ENCODE measurements at places on chromosomes 4 and X.

DNA sequence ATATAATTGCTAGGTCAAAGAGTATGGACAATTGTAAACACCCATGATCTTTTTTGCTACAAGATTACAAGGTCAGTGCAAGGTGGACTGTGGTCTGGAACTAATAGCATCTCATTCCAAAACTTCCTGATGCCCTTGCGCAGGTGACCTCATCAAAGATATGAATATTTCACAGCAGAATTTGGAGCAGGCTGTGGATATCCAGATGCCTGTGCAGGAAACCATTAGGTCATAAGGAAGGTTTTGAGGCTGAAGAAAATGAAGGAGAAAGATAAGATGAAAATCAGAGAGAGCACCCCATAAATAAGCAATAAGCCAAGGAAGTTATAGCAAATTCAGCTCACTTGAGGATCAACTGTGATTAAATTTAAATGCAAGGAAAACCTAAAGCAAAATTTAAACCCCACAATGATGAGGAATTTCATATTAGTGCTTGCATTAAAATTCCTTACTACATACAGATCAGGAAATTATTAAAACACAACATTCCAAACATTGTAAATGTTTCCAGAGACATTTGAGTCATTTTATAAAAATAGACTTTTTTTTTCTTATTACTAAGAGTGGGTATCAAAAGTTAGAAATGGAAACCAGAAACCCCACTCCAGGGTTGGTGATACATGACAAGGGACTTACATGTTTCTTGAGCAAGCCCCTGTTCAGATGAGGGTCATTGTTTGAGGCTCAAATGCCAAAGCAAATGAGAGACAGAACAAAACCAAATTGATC lies 100.7 kb upstream of the FAM9C start:
- no peak for DNase-seq

DNA sequence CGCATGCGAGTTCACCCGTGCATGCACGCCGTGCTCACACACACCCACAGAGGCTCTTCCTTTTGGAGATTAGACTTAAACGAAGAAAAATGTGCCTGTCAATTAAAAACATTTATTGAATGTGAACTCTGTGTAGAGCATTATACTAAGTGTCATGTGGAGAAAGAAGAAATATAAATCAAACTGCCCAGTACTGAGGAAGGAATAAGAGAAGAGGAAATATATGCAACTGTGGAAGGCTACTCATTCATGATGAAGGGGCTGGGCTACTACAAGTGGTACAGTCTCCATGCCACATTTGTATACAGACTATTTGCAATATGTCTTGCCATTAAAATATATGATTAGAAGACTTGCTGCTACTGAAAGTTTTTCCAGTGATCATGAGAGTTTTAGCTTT lies 714.7 kb downstream of the DMD start:
- no peak for DNase-seq

GRCh38 chr4:20431543-20431951 lies 179.8 kb downstream of the SLIT2 start:
- no peak for DNase-seq

DNA sequence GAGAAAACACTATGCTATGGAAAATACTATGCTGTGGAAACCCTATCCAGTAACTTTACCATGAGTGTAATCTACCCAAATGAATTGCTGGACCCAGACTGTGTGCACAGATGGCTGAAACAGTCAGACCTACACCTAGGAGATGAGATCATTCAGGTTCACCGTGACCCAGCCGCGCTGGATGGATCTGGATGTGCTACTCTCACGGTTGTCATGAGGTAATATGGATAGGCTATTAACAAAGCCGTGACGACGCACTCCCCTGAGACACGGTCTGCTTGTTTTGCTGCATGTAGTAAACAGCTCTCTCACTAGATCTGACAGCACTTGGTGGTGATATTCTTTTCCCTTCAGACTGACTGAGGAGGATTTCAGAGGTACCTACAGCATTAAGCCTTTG lies 832.5 kb upstream of the GRID2 start:
- no peak for DNase-seq

DNA sequence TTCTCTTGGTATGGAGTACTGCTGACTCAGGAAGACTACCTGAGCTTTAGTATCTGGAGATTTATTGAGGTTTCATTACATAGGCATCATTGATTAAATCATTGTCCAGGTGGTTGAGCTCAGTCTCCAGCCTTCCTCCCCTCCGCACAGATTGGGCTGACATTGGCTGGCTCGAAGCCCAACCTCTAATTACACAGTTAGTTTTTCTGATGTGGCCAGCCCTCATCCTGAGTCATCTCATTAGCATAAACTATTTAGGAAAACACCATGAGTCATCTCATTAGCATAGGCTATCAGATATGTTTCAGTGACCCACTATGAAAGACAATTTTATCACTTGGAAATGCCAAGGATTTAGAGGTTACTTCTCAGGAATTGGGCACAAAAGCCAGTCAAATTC lies 93.9 kb upstream of the ANKRD50 start:
- no peak for DNase-seq

- DNase-seq, result no peak
Observed at GRCh38 chr4:128517739-128518510, 230.3 kb upstream of the PGRMC2 start.

GRCh38 chr4:54320826-54321685 lies 92.0 kb downstream of the PDGFRA start:
- no peak for DNase-seq

DNA sequence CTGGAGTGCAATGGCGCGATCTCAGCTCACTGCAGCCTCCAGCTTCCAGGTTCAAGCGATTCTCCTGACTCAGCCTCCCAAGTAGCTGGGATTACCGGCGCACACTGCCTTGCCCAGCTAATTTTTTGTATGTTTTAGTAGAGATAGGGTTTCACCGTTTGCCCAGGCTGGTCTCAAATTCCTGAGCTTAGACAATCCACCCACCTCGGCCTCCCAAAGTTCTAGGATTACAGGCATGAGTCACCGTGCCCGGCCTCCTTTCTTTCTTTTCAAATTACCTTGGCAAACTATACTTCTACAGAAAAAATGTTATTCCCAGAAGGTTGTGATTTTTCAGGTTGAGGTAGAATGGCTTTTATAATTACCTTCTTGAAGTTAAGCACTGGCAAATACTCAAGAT lies 321.9 kb upstream of the PRPS2 start:
- DNase-seq, result no peak

DNA sequence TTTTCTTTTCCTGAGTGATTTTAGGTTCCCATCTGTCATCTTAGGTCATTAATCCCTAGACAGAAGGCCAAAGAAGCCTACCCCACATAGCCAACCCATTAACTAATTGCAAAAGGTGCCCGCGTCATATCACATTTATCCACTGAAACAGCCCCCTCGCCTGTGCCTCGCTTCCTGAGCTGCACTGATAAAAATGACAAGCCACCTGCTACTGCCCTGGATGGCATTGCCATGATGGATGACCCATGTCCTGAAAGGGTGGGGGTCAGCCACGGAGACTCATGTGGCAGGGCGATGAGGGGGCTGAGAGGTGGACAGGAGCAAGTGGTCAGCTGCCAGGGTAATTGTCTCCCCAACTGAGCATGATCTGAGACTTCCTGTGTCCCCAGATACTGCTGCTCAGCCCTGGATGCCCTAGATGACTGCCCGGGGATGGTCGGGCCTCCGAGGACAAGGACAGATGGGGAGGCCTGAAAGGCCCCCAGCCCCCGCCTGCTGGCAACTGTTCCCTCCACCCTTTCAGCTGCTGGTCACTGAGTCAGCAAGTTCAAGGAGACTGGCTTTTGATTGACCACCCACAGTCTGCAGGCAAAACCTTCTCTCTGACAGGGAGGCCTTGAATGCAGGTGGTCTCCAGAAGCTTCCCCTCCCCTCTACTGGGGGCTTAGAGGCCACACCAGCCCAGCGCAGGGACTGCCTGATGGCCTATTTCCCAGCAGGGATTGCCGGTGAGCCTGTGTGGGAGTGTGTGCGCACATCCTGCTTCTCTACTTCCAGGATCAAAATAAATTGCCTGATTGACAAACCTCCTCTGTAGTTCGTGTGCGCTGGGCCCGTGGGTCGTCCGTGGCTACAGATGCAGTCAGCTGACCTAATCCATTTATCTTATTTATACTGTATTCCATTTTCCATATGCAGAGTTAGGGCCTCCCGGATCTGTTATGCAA lies 496.3 kb downstream of the BCOR start:
- no peak for DNase-seq

GRCh38 chr4:163380703-163381102 lies 37.0 kb downstream of the NPY5R start:
- no peak for DNase-seq

DNA sequence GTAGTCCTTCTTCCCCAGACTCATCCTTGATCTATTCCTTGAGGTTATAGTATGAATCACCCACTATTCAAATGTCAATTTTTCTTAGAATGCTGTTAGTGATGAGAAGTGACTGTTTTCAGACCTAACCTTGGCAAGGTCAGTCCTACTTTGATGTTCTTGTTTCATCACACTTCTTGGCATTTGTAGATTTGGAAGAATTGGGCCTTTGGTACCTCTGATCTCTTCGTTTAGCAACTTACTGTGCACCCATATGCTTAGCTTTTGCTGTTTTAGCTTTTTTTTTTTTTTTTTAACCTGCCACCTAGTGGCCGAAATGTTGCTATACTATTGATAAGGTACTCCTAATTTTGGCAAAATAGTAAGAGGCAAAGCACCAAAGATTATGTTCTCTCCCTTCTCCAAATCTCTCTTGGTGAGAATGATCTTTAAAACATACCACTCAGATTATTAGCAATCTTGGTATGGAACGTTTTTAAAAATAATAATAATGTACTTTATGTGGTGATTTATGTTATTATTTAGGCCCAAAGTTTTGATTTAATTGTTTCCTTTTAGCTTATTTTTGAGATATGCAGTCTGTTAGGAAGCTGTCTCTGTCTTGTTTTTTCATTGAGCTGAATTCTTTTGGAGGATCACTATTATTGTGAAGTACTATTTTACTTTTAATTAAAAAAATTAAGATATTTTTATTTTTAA lies 16.6 kb downstream of the DCK start:
- no peak for DNase-seq

DNA sequence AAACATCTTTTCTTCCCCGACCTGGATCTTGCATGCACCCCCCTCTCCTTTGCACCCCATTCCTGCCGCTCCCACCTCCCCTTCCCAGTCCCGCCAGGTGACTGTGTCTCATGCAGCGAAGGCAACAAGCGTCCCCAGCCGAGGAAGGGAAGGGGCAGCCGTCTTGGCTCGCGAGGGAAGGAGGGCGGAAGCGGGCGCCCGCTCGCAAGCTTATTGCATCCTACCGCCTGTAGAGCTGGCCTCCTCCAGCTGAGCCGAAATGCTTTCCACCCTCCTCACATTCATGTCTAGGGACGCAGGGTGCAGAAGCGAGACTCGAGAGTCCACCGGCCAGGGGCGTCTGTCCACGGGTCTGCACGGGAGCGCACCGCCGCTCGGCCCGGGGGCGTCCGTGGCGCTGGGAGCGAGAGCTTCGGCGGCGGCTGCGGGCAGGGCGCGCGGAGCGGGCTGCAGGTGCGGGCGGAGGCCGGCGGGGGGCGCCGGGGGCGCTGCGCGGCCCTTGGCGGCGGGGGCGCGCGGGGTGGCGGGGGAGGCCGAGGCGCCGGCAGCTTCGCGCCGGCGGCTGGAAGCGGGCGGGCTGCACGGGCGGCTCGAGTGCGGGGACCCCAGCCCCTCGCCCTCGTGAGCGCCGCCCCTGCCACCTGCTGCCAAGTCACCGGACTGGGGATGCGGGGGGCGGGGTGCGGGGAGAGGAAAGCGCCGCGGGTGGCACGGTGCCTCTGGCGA lies at the start of gene KCNIP4:
Gene KCNIP4 (minus strand): TSS at position 426 of the 726 bp plus-strand sequence.
- peak; percentile 59 for DNase-seq

DNA sequence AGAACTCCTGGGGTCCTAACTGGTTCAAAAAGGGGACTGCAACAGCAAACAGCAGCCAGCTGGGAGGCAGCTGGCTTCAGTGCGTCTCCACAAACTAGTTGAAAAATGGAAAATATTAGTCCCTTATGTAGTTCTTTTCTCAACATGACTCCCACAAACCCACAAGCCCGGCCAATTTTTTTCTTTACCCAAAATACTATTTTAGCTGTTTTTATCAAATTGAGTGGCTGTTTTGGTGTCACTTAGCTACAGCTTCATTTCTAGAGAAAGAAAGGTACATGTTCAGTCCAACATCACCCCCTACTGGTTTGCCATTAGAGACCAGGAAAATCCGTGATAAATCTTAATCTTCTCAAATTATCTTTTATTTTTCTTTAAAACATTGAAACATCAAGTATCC lies 97.2 kb downstream of the GUCY2F start:
- no peak for DNase-seq

GRCh38 chrX:74535408-74536151 lies 78.8 kb downstream of the RLIM start:
- DNase-seq, result peak; percentile 55

DNA sequence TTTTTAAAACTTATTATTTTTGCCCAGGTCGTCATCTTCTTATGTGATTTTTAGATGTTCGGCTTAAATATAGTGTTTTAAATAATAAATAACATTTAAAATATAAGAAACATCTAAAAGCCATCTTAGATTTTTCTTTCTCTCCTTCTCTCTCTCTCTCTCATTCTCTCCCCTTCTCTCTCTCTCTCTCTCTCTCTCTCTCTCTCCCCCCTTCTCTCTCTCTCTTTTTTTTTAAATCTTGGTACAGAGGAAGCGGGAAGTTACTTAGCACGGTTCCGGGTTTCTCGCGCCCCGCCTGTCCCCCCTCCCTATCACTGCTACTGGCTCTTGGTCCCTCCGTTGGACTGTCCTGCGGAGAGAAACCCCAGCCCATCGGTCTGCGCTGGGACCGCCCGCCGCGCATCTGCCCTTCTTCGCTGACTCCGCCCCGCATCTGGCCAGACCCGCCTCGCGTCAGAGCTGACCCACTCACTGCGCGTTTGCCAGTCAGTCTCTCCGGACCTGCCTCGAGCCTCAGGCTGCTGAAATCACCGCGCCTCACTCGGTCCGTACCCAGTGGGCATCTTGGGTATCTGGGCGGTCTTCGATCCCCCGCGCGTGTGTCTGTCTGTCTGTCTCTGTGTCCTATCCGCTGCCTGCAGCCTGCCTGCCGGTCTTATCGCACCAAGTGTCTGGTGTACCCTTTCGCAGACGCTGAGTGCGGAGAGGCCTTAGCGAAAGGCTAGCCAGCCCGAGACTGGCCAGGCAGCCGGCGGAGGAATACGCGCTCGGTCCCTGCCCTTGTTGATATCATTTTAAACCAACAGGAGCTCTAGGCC lies at the start of gene PABPC5:
Gene PABPC5 (plus strand): TSS at position 489 of the 818 bp plus-strand sequence. CDS start 739 bp downstream, outside the sequence.
- peak; percentile 80 for DNase-seq

DNA sequence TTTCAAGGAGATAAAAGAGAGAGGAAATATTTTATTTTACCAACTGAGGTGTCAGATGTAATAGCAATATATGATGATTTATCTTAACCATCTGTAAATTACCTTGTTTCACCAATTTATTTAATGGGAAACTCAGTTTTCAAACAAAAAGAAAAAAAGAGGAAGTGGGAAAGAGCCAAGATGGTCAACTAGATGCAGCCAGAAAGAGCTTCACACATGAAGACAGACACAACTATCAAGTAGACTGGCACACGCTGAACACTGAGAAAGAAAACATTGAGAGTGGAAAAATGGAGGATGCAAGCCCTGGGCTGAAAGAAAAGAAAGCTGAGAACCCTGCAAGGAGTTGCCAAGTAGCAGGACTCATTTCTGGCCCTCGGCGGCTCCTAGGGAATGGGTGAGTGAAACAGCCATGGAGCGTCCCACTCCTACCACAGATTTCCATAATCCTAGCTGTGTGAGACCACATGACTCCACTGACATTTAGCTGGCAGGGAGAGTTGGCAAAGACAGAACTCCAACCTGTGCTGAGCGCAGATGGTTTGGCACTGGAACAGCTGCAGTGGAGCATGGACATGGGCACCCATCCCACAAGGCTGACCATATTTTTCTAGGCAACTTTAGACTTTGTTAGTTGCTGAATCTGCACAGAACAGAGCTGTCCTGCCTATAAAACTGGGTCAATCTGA lies 409.3 kb downstream of the FAM47B start:
- DNase-seq, result no peak

GRCh38 chr4:22345678-22346077 lies 170.2 kb downstream of the ADGRA3 start:
- DNase-seq, result no peak

Measured in WTC11 (cell line).